ENCODE measurements at places on chromosomes 11 and 22.

DNA sequence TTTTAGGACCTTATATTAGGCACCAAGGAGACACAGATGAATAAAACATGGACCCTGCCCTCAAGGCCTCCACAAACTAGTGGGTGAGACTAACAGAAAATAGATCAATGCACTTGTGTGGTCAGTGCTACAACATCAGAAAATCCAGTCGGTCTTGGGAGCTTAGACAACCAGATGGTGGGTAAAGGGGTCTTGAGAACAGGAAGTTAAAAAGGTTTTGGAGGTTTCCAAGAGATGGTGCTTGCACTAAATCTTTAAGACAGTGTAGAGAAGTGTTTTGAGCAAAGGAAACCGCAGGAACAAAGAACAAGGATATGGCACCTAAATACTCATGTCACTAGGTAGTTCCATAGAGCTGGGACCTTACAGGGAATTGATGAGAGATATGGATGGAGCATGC lies 56.2 kb downstream of the GALNT18 start:
- DNase-seq = no peak

GRCh38 chr22:46737105-46737975 lies 712 bp downstream of the CERK start:
- DNase-seq = peak; percentile 31

- DNase-seq = no peak
Observed at GRCh38 chr11:62919898-62920640, 1.1 kb downstream of the CHRM1 start.

- no peak for DNase-seq
Observed at GRCh38 chr11:122632181-122632824, 23.2 kb upstream of the UBASH3B start.

- DNase-seq = no peak
Observed at GRCh38 chr11:111961389-111962300, 24.5 kb downstream of the DIXDC1 start.

DNA sequence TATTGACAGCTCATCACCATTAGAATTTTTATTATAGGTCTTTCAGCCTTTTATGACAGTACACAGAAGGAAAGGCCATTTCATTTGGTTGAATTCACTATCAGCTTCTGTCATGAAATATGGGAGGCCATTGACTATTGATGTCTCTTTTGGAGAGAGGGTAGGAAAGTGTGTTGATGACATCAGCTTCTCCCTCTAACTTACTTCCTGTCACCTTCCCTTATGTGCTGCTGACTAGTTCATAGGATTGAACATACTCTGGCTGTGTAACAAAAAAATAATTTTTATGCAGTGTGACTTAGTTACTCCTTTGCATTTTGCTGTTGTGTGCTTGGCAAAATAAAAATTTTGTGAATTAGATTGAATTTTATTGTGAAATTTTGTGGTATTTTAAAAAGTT lies 769.2 kb downstream of the METTL15 start:
- no peak for DNase-seq

DNA sequence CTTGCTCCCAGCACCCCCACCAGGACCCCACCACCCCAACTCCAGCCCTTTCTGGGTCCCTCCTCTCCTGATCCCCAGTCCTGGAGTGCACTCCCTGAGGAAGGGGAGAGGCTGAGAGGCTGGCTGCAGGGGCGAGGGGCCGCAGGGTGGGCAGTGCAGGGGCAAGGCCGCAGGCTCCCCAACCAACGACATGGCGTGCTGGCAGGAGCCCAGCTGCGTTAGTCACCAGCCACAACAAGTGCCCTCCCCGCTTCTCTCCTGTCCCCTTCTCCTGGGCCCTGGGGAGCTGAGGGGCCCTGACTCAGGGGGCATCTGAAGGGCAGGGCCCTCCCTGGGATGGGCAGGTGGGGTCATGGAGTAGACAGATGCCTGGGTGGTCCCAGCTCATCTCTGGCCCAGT lies 2.3 kb downstream of the CABP7 start:
- no peak for DNase-seq

GRCh38 chr11:24594401-24594800 lies 97.5 kb downstream of the LUZP2 start:
- no peak for DNase-seq

DNA sequence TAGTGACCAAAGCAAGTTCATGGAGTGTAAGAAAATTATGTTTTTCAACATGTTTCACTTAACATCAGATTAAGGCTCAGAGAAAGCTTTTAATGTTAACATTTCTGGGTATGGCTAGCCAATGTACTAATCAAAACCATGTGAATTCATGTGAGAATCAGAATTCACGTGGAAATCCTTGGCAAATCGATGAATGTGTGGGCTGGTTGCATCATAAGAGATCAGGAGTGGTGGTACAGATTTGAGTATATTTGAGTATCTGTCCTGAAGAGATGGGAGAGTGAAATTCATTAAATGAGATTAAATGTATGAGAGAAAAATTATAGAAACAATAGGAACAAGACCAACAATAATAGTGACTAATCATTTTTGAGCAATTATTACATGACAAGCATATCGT lies 638.6 kb upstream of the ANO5 start:
- DNase-seq = no peak

GRCh38 chr11:86675017-86675416 lies 2.6 kb upstream of the ME3 start:
- no peak for DNase-seq

DNA sequence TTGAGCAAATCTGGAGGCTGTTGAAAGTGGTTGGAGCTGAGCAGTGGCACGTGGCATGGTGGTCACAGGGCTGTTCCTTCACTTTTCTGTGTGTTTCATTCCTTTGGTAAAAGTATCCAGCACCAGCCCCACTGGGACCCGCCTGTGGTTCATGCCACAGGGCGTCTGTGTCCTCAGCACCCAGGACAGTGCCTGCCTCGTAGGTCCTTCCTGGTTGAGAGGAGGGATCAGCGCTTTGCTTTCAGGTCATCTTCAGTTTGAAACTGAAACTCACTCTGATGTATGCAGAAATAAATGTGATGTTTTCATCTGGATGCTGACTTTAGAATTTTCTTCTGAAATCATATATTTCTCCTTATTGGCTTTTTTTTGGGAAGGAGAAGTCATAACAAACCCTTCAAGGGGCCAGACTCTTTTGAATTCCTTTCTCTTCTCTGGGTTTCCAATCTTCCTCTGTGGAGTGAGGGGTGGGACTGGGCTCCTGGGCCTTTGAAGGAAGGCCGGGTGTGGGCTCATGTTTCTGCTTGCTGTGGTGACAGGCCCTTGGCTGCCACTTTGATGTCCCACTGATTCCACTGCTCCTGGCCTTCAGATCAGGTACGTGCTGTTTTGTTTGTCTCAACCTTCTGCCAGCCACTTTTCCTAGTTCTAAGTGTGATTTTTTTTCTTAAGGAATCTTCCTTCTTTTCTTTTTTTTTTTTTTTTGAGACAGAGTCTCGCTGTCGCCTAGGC lies 26.2 kb downstream of the TBC1D22A start:
- no peak for DNase-seq

- DNase-seq = no peak
Observed at GRCh38 chr11:74932797-74933196, 16.1 kb downstream of the XRRA1 start.

DNA sequence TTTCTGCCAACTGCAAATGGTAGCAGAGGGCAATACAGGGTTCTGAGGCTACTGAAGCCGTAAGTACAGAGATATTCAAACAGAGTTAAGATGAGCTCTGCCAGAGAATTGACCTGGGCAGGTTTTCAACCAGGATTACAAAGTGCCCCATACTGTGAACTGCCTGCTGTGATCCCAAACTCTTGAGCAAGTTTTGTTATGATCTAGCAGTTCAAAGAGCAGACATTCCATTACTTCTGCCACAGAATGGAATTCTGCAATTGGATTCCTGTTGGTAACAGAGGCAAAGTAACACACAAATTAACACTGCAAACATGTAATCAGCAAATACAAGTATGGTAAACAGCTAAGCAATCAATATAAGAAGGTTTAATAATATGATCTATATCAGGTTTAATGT lies 31.2 kb downstream of the ALG9 start:
- no peak for DNase-seq

- DNase-seq = no peak
Observed at GRCh38 chr22:20857247-20857643, 1.4 kb downstream of the PI4KA start.

- DNase-seq = no peak
Observed at GRCh38 chr11:132804258-132804657, 728.0 kb downstream of the OPCML start.

DNA sequence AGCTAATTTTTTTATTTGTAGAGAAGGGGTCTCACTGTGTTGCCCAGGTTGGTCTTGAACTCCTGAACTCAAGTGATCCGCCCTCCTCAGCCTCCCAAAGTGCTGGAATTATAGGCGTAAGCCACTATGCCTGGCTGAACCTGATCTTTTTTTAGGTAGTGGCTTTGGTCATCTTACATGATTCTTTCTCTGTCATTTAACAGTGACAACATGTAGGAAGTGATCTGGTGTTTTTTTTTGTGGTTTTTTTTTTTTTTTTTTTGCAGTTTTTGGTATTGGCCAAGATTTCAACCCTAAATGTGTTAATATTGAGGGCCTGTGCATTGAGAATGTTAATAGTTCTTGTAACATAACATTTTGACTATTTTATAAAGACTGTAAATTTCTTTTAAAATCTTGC lies 8.0 kb upstream of the FERMT3 start:
- no peak for DNase-seq

DNA sequence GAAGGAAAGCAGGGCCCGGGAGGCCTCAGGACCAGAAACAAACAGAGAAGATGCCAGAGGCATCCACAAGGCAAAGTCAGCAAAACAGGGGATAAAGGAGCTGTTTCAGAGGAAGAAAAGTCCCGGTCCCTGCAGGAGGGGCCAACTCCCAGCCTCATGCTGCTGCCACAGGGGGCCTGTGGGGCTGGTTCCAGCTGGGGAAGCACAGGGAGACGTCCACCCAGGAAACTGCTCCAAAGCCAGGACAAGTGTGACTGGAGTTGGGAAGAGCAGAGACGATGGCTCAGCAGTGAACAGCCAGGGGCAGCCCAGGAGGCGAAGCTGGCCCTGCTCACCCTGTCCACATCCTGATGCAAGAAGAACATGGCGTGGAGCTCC lies 454.4 kb downstream of the BRD1 start:
- no peak for DNase-seq

GRCh38 chr22:46964773-46965550 lies 202.5 kb downstream of the TBC1D22A start:
- DNase-seq = no peak

DNA sequence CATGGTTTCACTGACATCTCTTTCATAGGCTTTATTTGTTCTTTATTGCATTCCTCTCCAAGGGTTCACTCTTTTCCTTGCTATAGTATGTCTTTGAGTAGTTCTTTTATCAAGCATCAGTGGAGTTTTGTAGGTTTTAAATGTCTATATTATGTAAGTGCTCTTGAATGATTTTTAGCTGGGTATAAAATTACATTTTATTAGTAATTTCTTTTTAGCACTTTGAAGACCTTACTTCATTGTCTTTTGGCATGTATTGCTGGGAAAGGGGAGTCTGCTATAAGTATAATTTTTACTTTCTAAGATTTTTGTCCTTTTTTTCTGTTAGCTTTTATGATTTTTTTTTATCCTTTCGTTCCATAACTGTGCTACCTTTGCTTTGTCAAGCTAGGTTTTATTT lies 25.5 kb upstream of the CAT start:
- no peak for DNase-seq

- DNase-seq = no peak
Observed at GRCh38 chr11:86934926-86935579, 20.1 kb downstream of the FZD4 start.

DNA sequence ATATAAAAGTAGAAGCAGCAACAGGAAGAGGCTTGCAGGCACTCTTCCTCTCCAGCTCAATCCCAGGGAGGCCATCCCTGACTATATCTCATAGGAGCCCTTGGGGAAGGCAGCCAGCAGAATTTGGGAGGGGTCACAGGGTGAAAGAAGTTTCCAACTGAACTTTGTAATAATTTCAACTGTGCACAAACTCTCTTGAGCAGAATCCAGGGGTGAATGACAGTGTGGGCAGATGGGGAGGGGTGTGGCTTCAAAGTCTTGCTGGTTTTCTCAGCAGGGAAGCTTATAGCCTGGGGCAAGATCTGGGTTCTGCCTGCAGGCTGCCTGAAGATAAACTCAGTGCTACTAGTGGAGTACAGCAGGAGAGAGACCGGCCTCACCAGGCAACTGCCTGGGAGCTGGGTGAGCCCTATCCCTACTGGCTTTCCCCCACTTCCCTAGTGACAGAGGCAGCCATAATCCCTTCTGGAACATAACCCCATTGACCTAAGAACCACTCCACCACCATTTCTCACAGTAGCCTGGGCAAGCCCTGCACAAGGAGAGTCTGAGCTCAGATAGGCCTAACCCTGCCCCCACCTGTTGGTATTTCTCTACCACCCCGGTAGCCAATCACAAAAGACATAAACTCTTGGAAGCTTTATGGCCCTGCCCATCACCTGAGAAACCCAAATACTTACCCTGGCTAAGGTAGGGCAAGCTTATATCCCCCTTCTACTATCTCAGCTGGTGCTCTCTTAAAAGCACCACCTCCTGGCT lies 17.8 kb upstream of the TTC12 start:
- DNase-seq = no peak

GRCh38 chr11:15057329-15057728 lies 16.1 kb upstream of the CALCB start:
- DNase-seq = no peak

GRCh38 chr22:45425531-45426265 lies 12.2 kb downstream of the RIBC2 start:
- no peak for DNase-seq

DNA sequence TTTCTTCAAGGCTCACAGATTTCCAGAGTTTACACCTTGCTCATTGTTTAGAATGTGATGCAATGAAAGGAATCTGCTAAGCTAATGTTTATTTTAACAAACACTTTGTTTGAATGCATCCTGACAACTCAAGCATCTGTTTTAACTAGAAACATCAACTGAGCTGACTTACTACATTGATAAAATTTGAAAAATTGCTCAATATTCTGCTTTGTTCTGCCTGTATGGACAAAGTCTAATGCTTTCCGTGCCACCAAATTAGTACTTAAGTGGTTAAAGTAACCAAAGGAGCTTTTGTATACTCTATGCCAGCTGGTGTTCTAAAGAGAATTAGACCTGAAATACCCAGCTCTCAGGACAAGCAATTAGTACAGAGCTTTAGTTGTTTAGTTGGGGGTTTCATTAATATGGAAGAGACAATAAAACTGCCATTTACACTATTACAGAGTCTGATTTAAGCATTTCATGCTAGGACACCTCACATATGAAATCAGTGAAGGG lies 105.2 kb downstream of the MAML2 start:
- DNase-seq = no peak

DNA sequence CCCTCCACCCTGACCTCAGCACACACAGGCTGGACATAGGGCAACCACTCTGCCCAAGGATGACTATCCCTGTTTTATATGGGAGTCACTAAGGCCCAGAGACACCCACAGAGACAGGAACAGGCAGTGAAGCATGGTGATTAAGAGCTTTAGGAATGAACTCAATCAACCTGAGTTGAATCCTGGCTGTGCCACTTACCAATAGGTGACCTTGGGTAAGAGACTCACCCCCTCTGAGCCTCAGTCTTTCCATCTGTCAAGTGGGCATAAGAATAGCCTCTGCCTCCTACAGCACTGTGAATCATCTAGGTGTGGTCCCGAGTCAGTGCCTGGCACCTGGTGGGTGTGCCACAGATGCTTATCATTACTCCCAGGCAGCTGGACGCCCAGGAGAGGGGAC lies 6.8 kb downstream of the CRYBB1 start:
- no peak for DNase-seq

- DNase-seq = no peak
Observed at GRCh38 chr22:50665212-50665611, 7.4 kb upstream of the SHANK3 start.

Data from HTR-8/SVneo (cell line).